NCI-H1417 (cell line): ENCODE measurements at places on chromosomes 3 and 15.
A peak's percentile ranks its signal among the peaks of the same experiment; 100 is the strongest.

DNA sequence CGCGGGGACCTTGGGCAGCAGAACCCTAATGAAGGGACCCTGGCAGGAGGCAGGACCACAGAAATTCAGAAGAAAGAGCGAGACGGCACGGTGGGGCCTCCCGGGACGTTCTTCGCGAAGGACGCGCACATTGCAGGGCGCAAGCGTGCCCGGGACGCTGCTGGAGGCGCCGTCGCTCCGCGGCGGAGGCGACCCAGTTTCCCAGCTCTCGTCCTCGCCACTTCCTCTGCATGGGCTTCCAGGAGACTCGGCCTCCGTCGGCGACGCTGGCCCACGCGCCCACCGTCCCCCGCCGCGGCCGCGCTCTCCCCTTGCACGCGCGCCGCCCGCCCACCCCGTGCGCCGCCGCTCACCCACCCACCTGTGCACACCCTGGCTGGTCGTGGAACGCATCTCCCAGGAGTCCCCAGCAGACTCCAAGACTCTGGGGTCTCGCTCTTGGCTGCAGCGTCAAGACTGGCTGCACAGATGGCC is 31.8 kb upstream of the SMAD3 start:
- DNase-seq: no peak

DNA sequence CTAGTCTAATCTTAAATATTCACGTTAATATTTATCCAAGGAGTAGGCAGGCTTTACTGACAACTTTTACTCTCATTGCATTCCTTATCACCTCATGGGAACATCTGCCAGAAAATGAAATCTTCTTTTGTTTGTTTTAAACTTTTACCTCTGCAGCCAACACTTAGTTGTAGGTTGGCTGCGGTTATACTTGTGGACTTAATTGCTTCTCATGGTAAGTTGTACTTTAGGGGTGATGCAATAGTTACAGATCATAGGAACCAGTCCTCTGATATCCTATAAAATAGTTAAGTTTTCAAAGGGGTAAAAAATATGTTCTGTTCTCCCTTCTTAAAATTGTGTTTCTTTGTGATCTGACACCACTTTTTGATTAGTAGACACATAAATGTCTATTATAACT is 321.9 kb downstream of the ZPLD1 start:
- DNase-seq: no peak

DNA sequence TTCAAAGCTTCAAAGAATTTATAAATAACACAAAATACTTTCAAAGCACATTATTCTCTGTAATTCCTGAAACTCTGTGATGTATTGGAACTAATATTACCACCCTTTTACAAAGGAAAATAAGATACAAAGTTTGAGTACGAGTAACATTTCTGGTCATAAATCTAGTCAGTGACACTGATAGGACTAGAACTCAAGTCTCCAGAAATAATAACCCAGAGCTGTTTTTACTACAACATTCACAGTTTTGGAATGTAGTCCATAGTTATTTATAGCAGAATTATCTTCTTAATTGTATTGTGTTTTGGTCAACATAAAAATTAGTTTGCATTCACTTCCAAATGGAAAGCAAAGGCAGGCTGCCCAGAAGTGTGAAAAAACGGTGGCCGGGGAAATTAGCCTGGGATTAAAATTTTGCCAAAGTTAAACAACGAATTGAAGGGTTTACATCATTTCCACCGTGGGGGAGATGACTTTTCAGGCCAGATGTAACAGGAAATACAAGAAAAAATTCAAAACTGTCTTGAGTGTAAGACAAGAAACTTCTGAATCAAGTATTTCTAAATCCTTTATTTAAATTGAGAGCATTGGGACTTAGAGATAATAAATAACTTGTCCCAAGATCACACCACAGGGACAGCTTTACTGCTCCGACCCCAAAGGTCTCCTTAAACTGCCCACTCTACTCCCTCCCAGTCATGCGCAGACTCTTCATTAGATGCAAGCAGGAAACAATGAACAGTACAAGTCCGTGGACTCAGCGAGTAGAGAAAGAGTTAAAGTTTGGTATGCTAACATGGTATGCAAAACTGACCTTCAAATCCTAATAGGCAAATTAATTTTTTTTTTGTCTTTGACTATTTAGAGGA is 74.3 kb upstream of the VGLL4 start:
- DNase-seq: no peak

- DNase-seq: no peak
Measured at GRCh38 chr3:71088019-71088708, 495.4 kb downstream of the FOXP1 start.

DNA sequence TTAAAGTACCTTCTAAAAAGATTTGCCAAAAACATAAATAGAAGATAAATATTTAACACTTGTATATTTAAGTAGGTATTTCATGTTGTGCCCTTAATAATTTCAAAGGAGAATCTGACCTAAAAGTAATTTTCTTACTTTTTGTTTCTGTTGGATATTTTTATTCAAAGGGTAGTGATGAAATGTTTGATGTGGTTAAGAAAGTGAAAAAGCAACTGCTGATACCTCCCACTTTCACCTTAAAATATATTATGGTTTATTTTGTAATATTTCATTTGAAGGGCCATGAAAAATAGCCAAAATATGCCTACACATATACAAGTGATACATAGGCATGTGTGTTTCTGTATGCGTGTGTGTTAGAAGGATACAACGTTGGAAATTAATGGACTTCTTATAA is 5.8 kb upstream of the SLITRK3 start:
- no peak for DNase-seq

- DNase-seq: no peak
Measured at GRCh38 chr3:192675958-192676649, 51.2 kb downstream of the FGF12 start.

- DNase-seq: peak; percentile 53
Measured at GRCh38 chr3:38139191-38139590, 730 bp downstream of the MYD88 start.

DNA sequence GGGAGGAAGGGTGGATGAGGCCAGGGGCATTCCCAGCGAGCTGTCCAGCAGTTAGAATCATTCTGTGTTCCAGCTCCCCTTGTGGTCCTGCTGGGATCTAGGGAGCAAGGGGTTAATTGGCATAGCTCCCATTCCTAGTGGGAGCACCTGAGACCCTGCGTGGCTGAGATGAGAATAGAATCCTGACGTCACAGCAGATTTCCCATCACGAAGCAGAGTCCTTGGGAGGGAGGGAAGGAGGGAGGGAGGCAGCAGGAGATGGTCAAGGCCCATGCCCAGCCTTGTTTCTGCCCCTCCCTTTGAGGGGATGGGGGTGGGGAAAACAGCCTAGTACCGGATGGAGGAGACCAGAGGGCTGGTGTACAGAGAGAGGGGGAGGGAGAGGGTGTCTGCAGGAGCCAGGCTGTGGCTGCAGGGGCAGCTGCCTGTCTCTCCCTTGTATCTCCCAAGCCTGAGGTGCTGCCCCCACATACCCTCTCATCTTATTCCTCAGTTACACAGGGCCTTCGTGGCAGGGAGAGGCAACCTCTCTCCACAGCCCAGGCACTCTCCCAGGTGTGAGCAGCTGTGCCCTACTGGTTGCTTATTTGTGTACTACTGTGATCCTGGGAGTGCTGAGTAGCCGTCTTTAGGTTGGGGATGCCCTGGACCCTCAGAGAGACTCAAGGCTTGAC is 5.4 kb downstream of the TYRO3 start:
- peak; percentile 70 for DNase-seq

- no peak for DNase-seq
Measured at GRCh38 chr3:87855616-87856015, 203.2 kb downstream of the CGGBP1 start.

DNA sequence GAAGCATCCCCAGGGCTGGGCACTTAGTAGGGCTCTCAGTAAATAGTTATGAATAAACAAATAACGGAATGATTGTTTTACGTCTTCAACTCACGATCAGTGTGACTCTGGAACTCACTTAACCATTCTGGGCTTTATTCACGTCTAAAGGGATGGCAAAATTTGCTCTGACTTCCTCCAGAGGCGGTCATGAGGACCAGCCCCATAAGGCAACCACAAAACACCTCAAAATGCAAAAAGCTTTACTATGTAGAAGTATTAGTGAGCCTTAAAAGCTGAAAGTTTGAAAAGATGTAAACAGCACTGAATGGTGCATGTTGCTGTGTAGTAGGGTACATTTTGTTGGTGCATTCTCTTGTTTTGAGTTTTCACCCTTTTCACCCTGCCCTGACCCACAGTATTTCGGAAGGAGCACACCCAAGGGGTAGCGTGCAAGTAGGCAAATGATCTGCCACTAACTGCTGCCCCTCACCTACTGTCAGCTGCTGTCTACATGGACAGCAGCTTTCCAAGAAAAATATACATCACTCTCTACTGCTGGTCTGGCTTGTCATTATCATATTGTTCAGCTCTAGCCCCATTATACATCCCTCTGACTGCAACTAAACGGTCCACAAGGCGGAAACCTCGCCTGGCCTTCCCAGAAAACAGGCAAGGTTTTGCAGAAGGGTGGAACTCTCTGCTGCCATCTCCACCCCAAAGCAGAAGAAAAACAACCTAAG is 308.5 kb upstream of the PROK2 start:
- DNase-seq: no peak

DNA sequence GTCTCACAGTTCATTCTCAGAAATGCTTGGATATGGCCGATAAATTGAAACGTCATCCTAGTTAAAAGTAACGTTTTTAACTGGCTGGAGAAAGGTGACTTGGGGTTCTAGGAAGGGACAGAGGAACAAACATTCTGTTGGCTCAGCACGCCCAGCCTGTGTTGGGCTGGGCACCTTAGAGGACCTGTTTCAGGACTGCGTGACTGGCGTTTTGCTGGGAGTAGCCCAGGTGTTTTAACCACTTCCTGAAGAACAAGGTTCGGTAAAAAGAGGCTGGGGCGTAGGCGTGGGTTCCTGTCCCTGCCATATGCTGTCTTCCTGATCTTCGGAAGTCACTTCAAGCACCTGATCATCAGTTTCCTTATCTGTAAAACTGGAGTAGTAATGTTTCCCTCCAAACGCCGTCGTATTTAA is 1.1 kb upstream of the TLNRD1 start:
- no peak for DNase-seq

GRCh38 chr3:156358232-156358631 is 196.7 kb downstream of the SSR3 start:
- no peak for DNase-seq

- no peak for DNase-seq
Measured at GRCh38 chr3:61008153-61008997, 242.9 kb downstream of the FHIT start.

GRCh38 chr3:71226565-71227269 is 356.8 kb downstream of the FOXP1 start:
- no peak for DNase-seq

- DNase-seq: no peak
Measured at GRCh38 chr3:107487490-107487889, 35.3 kb upstream of the BBX start.

- peak; percentile 66 for DNase-seq
Measured at GRCh38 chr3:117059067-117059955, 349.7 kb downstream of the TUSC7 start.

- no peak for DNase-seq
Measured at GRCh38 chr3:60366486-60366885, 884.8 kb downstream of the FHIT start.

DNA sequence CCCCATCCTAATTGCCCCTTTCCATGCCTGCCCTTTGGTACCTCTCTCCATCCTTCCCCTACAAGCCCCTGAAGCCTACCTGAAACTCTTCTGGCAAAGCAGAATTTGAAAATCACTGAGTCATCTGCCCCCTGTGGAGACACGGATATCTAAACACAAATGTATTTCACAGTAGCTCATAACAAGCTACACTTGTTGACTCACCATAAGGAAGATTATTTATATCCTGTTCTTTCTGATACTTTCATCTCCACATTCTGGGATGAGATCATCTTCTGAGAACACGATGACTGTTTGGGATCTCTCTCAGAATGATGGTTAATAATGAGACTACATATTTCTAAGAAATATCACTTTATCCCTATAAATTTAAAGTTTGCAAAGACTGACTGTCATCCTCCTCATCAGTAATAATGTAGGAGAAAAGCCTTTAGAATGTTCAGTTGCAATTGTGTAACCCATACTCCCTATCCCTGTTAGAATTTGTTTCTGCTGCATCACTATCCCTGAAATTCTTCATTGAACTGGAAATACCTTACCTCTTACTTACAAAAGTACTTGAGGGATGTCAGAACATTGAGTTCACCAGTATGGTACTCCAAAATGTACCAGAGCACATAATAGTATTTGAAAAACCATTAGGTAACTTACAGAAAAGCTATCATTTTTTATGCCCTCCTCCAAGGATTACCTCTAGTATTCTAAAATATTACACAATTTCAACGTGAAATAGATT is 116.1 kb upstream of the IL12A start:
- peak; percentile 29 for DNase-seq

GRCh38 chr3:23547905-23548650 is 257.7 kb upstream of the UBE2E1 start:
- DNase-seq: no peak

- DNase-seq: no peak
Measured at GRCh38 chr15:66899555-66900350, 165.6 kb upstream of the SMAD3 start.

- peak; percentile 21 for DNase-seq
Measured at GRCh38 chr3:3586843-3587646, 212.2 kb upstream of the LRRN1 start.

DNA sequence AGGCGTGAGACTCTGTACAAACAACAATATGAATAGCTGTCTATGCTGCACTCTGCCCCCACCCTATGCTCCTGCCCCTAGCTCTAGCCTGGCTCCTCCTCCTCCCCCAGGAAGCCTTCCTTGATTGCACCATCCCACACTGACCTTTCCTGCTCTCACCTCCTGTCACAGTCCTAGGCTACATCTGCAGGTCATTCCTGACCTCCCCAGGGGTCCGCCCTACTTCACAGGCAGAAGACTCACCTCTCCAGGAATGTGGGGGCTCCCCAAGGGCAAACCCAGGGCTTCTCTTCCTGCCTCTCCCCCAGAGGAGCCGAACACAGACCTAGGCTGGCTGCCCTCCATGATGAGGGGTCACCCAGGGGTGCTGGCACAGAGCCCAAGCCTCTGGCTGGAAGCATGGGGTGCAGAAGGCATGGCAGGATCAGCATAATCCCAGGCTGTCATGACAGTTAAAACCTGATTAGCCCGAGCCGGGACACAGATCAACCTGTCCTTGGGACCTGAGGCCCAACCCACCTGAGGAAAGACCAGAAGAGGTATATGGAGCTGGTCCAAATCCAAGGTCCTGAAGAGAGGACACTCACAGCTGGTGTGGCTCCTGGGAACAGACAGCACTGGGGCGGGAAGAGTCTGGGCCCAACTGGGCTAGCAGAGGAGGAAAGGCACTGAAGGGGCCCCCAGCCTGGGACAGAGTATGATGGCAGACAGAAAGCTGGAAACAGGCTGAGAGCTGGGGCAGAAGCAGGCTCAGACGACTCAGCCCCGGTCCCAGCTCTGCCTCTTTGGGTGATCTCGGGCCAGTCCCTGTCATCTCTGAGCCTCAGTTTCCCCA is 5.9 kb downstream of the SEMA7A start:
- DNase-seq: no peak

- DNase-seq: no peak
Measured at GRCh38 chr3:175932586-175932985, 1073.5 kb downstream of the NAALADL2 start.
